ENCODE measurements at places on chromosomes 16 and 17.

- DNase-seq, result no peak
Observed at GRCh38 chr17:54439816-54440215, 460.8 kb upstream of the TOM1L1 start.

DNA sequence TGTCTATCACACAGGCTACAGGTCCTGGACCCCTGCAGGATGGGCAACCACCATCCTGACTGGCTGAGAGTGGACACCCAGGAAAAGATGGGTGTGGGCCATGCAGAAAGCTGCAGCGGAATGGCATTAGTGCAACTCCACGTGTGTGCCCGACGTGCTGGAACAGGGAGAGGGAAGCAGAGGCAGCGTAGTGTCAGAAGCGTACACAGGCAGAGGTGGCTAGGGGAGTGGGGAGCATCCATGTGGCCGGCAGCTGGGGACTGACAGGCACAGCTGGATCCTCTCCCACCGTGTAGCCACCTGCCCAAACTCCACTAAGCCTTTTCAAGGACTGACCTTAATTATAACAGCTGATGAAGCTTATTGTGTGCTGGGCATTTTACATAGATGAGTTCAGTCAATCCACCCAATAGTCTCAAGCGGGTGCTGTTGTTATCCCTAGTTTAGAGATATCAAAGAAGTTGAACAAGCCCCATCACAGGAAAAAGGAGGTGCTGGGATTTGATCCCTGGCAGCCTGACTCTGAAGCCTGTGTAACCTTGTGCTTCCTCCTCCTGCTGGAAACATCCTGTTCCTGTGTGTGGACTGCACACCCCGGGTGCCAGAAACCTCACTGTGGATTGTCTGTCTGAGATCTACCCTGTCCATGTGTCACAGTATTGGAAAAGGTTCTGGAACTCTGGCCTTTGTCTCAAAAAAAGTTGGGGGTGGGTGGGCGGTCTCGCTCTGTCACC lies 114.0 kb downstream of the PRKCA start:
- DNase-seq, result no peak

GRCh38 chr17:29358416-29358815 lies 31.7 kb upstream of the TAOK1 start:
- no peak for DNase-seq

- no peak for DNase-seq
Observed at GRCh38 chr17:3724378-3725077, 825 bp downstream of the HASPIN start.

DNA sequence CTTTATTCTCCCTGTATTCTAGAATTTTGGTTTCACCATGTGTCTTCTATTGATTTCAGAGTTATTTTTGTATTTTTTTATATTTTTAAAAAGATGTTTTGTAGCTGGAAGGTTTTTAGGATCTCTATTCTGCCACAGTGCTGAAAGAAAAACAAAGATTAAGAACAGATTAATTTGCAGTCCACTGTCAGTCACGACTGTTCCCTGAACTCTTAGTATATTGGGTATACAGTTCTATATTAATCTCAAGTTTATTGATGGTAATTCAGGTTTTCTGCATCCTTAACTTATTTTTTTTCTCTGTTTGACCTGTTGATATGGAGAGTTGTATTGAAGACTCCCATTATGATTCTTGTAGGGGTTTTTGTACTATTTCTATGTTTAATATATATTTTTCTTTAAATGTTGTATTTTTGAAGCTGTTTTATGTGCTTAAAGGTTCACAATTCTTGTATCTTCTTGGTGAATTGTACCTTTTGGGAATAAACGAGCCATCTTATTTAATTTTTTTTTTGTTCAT lies 2.9 kb downstream of the SPECC1 start:
- no peak for DNase-seq
